Right lung (tissue), 10 donors: ENCODE measurements at places on chromosomes 12 and 14. TPM values are rescaled to one million over a fixed set of nuclear protein-coding genes. Genes with fewer than 3 reads are reported as not detected.

DNA sequence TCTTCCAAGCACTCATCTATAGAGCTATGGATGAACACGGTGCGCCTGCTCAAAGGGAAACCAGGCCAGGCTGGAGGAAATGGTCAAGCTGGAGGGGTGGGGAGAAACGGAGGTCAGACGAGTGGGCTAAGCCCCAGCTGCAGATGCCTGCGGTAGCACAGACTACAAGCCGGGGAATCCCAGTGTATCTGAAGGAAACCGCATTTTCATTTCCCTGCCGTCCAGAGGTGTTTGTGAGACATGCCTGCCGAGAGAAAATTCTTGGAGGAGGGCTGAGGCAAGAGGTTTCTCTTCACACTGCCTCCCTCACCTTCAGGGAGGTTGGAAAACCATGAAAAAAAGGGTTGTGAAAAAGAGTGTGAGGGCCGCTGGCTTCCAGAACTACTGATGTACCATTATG is 102.0 kb upstream of the FOXN3 start:
- no peak for DNase-seq

- DNase-seq = no peak
These were observed 425.3 kb downstream of the ZFP36L1 start for GRCh38 chr14:68367536-68367935.

- peak; percentile 82 for DNase-seq
These were observed 60.7 kb downstream of the PLEKHG3 start for GRCh38 chr14:64764641-64765520.

GRCh38 chr12:118185602-118186397 is 49.9 kb downstream of the PEBP1 start:
- DNase-seq = no peak

DNA sequence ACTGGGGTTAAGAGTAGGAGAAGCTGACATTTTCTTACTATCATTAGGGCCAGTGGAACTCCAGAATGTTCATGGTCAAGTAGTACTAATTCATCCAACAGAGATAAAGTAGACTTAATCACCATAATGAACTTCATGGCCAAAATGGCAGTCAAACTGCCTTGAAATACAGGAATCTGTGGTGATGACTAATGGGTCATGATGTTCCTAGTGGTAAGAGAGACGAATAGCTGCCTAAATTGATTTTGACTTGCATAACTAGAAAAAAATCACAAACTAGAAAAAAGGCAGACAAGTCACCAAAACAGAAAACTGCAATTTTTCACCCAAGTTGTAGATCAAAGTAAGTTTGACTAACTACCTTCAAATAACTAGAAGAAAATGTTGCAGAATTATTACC is 138.5 kb downstream of the MGAT4C start:
- DNase-seq = no peak

DNA sequence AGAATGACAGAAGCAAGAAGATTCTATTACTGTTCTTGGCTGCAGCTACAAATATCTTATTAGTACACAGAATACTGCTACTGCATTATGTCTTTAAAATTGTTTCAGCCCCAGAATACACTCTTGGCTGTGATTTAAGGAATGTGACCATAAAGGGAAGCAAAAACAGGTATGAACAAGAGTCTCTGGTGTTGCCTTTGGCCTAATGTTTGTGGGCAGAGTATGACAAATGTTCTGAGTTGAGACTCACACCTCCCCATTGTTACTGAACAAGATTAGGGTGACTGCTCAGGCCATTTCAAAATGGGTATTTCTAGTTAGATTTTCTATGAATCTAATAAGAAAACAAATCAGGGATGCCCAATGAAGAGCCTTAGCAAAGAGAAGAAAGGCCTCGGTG is 28.5 kb downstream of the TTC6 start:
- DNase-seq = no peak

DNA sequence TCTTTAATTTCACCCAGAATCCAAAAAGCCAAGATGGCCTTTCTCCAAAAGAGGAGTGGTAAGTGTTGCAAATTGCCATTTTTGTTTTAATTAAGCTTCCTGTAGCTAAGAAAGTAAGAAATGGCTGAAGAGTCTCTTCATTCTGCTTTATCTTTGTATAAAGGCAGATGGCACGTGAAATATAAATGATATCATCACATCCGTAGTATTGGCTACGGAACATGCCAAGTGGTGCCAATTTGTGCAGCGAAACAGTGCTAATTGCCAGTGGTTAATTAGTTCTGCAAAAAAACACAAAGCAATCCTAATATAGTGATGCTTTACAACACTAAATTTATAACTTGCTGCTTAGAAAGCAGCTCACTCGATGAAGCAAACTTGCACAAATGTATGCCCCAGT is 29.4 kb downstream of the PLEKHG7 start:
- no peak for DNase-seq

GRCh38 chr14:29453045-29453444 is 474.6 kb downstream of the PRKD1 start:
- DNase-seq = no peak

DNA sequence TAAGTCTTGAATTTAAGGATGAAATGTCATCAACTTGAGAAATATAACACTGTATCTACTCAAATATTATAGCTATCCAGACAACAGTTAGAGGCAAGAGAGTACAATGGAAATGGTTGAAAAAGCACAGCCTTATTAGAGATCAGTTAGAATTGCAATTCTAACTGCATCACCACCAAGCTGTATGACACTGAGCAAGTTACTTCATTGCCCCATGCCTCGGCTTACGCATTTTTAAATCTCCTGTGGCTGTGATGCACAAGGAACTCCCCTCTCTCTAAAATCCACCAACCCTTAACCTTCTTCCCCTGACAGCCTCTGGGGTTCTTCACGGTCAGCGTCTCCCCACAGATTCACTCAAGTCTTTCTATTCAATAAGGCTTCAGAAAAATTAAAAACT is 75.1 kb downstream of the MED13L start:
- no peak for DNase-seq

GRCh38 chr12:52658196-52658595 is 6.2 kb upstream of the KRT2 start:
- DNase-seq = no peak

DNA sequence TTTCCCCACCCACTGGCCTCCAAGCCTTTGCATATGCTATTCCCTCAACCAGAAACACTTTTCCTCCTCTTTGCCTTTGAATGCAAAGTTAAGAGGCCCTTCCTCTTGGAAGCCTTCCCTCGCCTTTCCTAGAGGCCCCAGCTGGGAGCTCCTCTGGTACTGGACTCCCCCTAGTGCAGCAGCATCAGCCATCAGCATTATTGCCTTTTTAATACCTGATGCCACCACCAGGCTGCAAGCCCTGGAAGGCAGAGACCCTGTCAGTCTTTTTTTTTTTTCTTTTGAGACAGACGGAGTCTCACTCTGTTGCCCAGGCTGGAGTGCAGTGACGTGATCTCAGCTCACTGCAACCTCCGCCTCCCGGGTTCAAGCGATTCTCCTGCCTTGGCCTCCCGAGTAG is 19.1 kb upstream of the PLA2G1B start:
- no peak for DNase-seq

- DNase-seq = no peak
These were observed 87.1 kb upstream of the ATF1 start for GRCh38 chr12:50676756-50677155.

- no peak for DNase-seq
These were observed 822.3 kb downstream of the LRFN5 start for GRCh38 chr14:42428996-42429395.

DNA sequence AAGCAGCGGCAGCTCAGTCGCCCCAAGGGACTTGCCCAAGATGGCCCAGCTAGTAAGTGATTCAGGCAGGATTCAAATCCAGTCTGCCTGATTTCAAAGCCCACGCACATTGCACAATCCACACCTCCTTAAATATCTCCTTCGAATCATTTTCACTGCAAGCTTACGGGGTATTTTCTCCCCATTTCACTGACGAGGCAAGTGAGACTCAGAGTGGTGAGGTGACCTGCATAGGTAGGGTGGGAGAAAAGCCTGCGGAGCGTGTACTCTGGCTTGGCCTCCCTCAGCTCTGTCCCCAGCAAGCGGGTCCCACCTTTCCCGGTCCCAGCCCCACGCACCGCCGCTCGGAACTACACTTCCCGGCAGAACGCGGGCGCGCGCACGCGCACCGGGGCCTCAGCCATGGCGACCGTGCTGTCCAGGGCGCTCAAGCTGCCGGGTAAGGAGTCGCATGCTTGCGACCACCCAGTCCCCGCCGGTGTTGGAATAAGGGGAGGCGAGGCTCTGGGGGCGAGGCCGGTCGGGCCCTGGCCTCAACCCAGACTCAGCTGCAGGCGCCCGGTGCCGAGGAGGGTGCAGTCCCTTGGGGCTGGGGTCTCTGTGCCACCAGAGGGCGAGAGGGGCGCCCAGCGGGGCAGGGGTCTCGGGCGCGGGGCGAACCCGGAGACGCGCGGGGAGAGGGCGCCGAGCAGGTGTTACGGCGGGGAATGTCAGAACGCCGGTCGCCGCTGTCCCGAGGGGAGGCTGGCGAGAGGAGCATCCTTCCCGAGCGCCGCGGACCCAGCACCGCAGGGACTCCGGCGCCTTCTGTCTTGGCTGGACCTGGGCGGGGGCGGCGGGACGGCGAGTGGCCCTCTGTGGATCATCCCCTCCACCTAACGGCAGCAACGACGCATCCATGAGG is at the start of gene FAM234B:
Gene FAM234B (plus strand): TSS at position 380 of the 904 bp plus-strand sequence. CDS start 23 bp downstream, at position 403.
- DNase-seq = peak; percentile 59

- no peak for DNase-seq
These were observed 33.9 kb upstream of the SLC38A2 start for GRCh38 chr12:46406352-46407027.

GRCh38 chr14:44803239-44803905 is 158.4 kb downstream of the KLHL28 start:
- peak; percentile 47 for DNase-seq

Gene TOMM20L
- polyA plus RNA-seq = 0.60 TPM

Gene NRIP2
- 5.6 TPM for polyA plus RNA-seq

Gene KERA
- polyA plus RNA-seq = 0.15 TPM

Gene TRIM9
- 1.0 TPM for polyA plus RNA-seq

Gene ZDHHC22
- polyA plus RNA-seq = not detected

Gene SMCO2
- polyA plus RNA-seq = 0.56 TPM

Gene HRK
- polyA plus RNA-seq = 0.22 TPM
